ENCODE measurements at places on chromosomes 11 and 22. TPM values are rescaled to one million over a fixed set of nuclear protein-coding genes. Genes with fewer than 3 reads are reported as not detected.

Gene OR51B2
- not detected for total RNA-seq

Gene TRIM44
- total RNA-seq: 32.1 TPM

DNA sequence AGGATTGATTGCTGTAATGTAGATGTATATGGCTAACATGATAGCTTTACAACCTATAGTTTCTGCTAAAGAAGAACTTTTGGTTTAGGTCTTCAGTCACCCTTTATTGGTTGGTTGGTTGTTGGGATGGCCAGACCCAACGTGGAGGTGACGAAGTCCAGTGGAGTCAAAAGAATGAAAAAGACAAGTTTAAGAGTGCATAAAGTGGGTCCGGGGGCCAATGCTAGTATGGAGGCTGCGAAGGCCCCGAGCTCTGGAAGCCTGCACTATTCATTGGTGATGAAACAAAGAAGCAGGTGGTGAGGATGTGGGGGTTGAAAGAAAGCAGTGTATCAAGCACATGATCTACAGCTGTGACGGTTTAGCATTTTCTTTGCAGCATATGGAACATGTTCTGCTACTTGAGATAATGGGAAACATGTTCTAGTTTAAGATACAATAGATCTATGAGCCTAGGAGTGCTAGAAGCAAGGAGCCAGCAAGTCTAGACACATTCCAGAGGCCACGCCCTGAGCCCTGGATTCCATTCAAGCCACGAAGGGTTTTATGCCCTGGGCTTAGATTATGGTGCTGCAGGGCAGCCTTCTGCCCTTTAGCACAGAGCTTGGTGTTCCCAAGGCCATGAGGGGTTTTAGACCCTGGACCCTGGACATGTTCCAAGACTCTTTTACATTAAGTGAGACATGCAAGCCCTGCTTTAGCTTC is 6.3 kb downstream of the TCP11L1 start:
- peaks cover 3% of the 10 kb centered on the region for H3K4me1 ChIP-seq
- H3K36me3 ChIP-seq: peaks cover 30% of the 10 kb centered on the region
- H3K27ac ChIP-seq: no peak overlapping the region
- no peak overlapping the region for H3K4me3 ChIP-seq

- H3K27me3 ChIP-seq: no peaks in the 10 kb centered on the region
- no peak overlapping the region for H3K27ac ChIP-seq
- DNase-seq: no peak
These were observed 17.8 kb upstream of the OAF start for GRCh38 chr11:120192831-120193625.

DNA sequence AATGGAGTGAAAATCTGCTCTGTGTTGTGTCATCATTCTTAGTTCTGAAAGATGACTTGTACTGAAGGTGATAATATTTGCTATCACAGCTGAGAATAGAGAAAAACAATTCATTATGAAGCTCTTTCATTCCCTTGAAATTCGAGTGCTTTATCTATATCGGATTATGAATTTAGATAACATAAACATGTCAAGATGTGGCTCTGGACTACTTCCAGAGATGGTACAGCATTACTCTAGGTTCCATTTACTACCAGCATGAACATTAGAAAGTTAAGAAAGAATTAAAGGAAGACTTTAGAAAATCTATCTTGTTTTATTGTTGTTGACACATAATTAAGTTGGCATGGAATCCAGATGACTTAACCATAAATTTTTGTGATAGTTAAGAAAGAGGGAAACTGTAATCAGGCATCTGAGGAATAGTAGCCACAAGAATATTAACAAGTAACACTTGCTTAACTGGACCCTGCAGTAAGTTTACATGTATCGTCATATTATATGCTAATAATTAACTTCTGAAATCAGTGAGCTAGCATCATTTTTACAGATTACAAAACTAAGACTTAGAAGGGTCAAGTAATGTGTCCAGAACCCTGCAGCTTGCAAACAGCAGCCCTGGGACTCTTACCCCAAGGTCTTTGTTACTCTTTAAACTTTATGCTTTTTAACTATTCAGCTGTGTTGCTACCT is 182.6 kb downstream of the DDX10 start:
- peaks cover 9% of the 10 kb centered on the region for H3K36me3 ChIP-seq
- no peaks in the 10 kb centered on the region for H3K4me1 ChIP-seq
- H3K27me3 ChIP-seq: no peaks in the 10 kb centered on the region

Data from CD4-positive, alpha-beta T cell (primary cell).